ENCODE measurements at places on chromosomes 1 and 21.

- H3K27ac ChIP-seq = no peak overlapping the region
- no peak overlapping the region for H3K4me3 ChIP-seq
- no peaks in the 10 kb centered on the region for H3K27me3 ChIP-seq
- no peaks in the 10 kb centered on the region for H3K36me3 ChIP-seq
- peaks cover 8% of the 10 kb centered on the region for H3K4me1 ChIP-seq
Measured at GRCh38 chr1:59481881-59482505, 185.1 kb downstream of the FGGY start.

DNA sequence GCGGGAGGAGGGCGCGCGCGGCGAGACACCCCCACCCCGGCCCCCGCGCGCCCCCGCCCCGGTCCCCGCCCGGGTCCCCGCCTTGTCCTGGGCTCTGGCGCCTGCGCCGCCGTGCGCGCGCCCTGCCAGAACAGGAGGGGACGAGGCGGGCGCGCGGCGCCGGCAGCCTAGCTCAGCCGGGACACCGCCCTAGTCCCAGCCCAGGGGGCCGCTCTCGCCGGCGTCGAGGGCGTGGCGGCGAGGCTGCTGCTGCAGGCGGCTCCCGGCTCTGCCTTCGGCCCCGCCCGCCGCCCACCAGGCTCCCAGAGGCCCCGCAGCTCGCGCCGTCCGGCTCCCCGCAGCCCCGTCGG lies at the start of gene RCAN3:
Gene RCAN3 (plus strand): TSS at position 128 of the 350 bp plus-strand sequence. CDS start 11,537 bp downstream, outside the sequence.
- peaks cover 43% of the 10 kb centered on the region for H3K36me3 ChIP-seq
- peaks cover 57% of the 10 kb centered on the region for H3K4me1 ChIP-seq
- peak within 1 kb of the TSS; percentile 99 for H3K27ac ChIP-seq
- H3K4me3 ChIP-seq = peak within 1 kb of the TSS; percentile 98
- no peaks in the 10 kb centered on the region for H3K27me3 ChIP-seq

DNA sequence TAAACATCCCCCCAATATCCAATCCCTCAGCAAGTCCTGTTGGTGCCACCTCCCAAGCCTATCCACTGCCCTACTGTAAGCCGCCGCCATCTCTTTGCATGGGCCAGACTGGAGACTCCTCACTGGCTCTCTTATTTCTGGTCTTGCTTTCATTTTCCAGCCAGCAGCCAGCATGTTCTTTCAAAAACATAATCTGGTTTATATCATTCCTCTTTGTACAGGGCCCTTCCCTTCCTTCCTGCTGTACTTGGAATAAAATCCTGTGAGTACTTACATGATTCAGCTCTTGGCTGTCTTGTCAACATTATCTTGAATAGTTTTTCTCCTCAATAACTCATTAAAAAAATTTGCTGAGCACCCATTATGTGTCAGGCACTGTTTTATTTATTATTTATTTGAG lies 28.2 kb downstream of the TLR5 start:
- no peak overlapping the region for H3K4me3 ChIP-seq
- H3K27ac ChIP-seq = no peak overlapping the region
- no peaks in the 10 kb centered on the region for H3K4me1 ChIP-seq

DNA sequence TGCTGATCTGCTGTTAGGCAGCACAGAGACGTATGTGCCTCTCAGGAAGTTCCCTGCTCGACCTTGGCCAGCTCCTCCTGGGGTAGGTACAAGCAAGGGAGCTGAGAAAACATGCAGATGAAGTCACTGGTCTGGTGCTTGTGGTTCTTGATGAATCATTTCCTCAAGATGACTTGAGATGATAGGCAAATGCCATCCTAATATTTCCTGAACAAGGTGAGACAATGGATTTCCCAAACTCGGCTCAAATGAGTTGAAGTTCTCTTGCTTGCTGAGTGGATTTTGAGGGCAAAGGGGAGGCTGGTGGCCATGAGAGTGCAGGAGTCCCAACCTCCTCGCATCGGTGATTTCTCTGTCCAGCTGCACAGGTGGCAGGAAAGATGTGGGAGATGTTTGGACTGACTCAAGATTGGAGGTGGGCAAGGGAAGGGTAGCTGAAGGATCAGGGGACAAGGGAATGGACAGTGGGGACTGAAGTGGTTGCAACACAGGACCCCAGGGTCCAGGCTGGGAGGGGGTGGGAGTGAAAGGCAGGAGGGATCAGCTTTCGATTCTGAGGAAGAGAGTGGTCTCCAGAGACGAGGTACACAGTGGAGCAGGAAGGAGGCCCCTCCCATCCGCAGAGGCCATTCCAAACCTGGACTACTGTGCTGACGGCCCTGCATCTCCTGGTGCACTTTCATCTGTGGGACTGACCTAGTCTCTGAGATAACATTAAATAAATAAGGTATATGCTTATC lies 63.9 kb downstream of the CAPN2 start:
- peaks cover 28% of the 10 kb centered on the region for H3K4me1 ChIP-seq
- H3K36me3 ChIP-seq = peaks cover 65% of the 10 kb centered on the region
- DNase-seq = peak; percentile 40
- no peaks in the 10 kb centered on the region for H3K27me3 ChIP-seq
- H3K27ac ChIP-seq = peak overlapping the region; percentile 83
- no peak overlapping the region for H3K4me3 ChIP-seq

DNA sequence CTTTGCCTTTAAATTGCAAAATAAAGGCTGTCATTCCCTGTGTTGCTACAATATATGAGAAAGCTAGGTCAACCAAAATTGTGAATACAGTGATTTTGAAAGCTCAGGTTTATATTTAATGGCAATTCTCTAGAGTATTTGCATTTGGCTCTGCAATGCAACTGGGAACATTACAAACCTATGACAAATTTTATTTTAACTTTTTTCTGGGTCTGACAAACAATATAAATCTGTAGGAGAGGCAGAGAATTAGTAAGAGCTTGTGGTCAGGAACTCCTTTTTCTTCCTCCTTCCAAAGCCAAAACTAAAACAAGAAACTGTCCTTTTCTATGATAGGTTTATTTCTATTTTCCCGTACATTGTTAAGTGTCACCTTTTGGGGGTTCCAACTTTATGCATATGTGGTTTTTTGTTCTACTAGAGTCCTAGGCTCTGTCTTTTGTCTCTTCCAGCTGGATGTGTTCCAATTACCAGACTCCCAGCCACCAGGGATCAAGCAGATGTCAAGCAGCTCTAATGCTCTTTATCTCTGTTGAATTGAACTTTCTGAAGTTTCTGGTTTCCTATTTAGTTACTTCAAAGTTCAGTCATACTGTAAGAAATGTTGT lies 106.9 kb downstream of the ASH1L start:
- no peak overlapping the region for H3K27ac ChIP-seq
- no peaks in the 10 kb centered on the region for H3K4me1 ChIP-seq
- H3K4me3 ChIP-seq = no peak overlapping the region
- peaks cover 20% of the 10 kb centered on the region for H3K36me3 ChIP-seq
- H3K27me3 ChIP-seq = no peaks in the 10 kb centered on the region
- DNase-seq = no peak

DNA sequence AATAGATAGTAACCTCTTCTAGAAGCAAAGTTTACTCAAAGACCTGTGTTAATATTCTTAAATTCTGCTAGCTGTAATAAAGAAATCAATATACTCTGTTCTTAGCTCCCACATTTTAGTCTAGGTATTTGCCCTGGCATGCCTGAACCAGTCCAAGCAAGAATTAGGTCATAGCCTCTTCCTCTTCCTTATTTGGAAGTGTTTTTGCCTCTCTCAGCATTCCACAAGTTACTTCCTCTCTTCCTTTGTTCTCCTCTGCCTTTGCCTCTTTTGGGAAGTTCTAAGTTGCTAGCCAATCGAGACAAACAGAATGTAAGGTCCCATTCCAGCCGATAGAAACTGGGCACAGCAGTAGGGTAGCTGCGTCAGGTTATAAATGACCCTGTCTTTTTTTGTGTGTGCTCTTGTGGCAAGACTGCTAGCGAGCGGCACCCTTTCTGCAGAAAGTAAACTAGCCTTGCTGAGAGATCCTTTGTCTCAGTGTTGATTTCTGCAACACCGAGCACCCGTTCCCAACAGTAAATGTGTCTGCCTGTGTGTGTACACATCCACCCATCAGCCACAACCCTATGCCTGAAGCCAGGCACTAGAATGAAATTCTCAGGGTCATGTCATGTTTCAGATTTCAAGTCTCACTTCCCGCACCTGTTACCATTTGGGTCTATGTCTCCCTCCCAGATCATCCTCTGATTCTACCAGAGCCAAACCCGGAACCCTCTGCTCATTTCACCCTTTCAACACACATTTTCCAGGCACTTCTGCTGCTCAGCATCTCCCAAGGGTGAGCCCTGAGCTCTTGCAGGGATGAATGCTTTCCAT lies 37.5 kb downstream of the LRRC3 start:
- H3K4me1 ChIP-seq = peaks cover 12% of the 10 kb centered on the region
- H3K4me3 ChIP-seq = no peak overlapping the region
- peaks cover 63% of the 10 kb centered on the region for H3K27me3 ChIP-seq
- no peak overlapping the region for H3K27ac ChIP-seq
- peaks cover 14% of the 10 kb centered on the region for H3K36me3 ChIP-seq

- H3K27me3 ChIP-seq = peaks cover 18% of the 10 kb centered on the region
- DNase-seq = peak; percentile 79
- peaks cover 42% of the 10 kb centered on the region for H3K4me1 ChIP-seq
- peak overlapping the region; percentile 39 for H3K27ac ChIP-seq
- no peak overlapping the region for H3K4me3 ChIP-seq
Measured at GRCh38 chr21:38244885-38245869, 11.6 kb upstream of the KCNJ15 start.

DNA sequence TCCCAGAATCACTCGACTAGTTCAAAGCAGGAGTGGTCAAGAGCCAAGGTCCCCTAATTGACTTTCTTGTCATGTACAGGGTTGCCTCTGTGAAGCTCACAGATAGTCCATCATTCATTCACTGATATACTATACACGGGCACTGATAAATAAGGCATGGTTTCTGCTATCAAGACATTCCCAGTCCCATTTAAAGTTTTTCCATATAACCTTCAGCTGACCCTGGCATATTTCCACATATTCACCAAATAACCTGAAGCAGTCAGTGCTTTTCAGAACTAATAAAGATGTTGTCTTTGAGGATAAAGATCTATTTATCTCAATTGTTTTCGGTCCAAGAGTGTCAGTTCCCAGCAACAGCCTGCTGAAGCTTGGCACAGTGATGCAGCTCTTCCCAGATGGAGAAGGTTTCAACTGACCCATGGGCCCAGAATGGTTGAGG lies 173.4 kb downstream of the ZZZ3 start:
- no peak overlapping the region for H3K27ac ChIP-seq
- H3K27me3 ChIP-seq = no peaks in the 10 kb centered on the region
- peaks cover 4% of the 10 kb centered on the region for H3K4me1 ChIP-seq
- H3K36me3 ChIP-seq = no peaks in the 10 kb centered on the region

DNA sequence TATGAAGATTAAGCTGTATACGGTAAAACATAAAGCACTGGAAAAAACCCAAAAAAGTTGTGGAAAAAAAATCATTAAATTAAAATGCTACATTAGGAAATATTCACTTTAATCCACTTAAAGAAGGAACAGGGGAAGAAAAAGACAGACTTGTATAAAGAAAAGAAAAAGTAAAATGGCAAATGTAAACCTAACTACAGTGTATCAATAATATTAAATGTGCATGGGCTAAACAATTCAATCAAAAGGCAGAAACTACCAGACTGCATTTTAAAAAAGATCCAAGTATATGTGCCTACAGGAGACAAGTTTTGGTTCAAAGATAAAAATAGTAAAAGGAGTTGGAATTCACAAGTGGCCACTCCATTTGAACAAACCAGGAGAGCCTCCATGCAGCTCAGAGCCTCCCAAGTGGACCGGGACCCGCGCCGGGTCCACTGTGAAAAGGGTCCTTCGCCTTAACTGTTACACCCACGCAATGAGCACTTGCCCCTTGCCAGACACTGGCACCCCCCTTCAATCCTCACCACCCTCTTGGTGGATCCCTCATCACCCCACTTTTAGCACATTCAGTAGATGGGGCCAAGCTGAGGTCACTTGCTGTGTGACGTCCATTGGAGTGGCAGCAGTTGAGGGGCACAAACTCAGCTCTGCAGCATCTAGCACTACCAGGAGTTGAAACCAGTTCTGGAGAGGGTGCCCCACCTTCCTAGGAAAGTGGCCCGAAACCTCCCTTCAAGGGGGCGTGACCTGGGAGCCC lies 898 bp downstream of the C1orf174 start:
- no peaks in the 10 kb centered on the region for H3K27me3 ChIP-seq
- H3K27ac ChIP-seq = peak overlapping the region; percentile 99
- H3K36me3 ChIP-seq = peaks cover 29% of the 10 kb centered on the region
- H3K4me1 ChIP-seq = peaks cover 60% of the 10 kb centered on the region

GRCh38 chr1:210938416-210938925 lies 195.5 kb downstream of the KCNH1 start:
- no peaks in the 10 kb centered on the region for H3K27me3 ChIP-seq
- peaks cover 5% of the 10 kb centered on the region for H3K4me1 ChIP-seq
- DNase-seq = no peak
- H3K36me3 ChIP-seq = no peaks in the 10 kb centered on the region
- no peak overlapping the region for H3K4me3 ChIP-seq

- H3K27ac ChIP-seq = no peak overlapping the region
- no peaks in the 10 kb centered on the region for H3K27me3 ChIP-seq
- no peak overlapping the region for H3K4me3 ChIP-seq
- DNase-seq = no peak
- no peaks in the 10 kb centered on the region for H3K36me3 ChIP-seq
Measured at GRCh38 chr1:187264995-187265602, 436.4 kb downstream of the PLA2G4A start.

DNA sequence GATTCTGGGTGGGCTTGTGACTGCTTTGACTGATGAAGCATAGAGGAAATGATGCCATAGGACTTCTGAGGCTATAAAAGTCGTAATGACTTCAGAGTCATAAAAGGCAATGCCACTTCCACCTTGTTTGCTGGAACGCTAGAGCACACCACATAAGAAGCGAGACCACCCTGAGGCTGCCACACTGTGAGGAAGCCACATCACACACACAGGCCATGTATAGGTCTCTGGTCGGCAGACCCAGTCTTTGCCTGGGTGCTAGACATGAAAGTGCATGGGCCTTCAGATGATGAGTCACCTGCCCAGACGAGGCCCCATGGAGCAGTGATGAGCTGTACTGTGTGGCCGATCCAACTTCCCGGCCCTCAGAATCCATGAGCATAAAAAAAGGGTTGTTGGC lies 14.2 kb upstream of the KANK4 start:
- H3K36me3 ChIP-seq = no peaks in the 10 kb centered on the region
- no peaks in the 10 kb centered on the region for H3K4me1 ChIP-seq
- no peak overlapping the region for H3K27ac ChIP-seq
- DNase-seq = no peak
- H3K27me3 ChIP-seq = no peaks in the 10 kb centered on the region

- DNase-seq = no peak
- no peaks in the 10 kb centered on the region for H3K4me1 ChIP-seq
- no peak overlapping the region for H3K27ac ChIP-seq
Measured at GRCh38 chr1:153608089-153608682, 4.8 kb downstream of the S100A16 start.

GRCh38 chr21:33883118-33883517 lies 32.5 kb downstream of the ATP5PO start:
- peaks cover 20% of the 10 kb centered on the region for H3K27me3 ChIP-seq
- no peak overlapping the region for H3K4me3 ChIP-seq
- no peaks in the 10 kb centered on the region for H3K36me3 ChIP-seq
